ENCODE measurements at places on chromosomes 7 and 10.

- no peak for DNase-seq
Measured at GRCh38 chr10:93797825-93798224, 40.1 kb downstream of the LGI1 start.

DNA sequence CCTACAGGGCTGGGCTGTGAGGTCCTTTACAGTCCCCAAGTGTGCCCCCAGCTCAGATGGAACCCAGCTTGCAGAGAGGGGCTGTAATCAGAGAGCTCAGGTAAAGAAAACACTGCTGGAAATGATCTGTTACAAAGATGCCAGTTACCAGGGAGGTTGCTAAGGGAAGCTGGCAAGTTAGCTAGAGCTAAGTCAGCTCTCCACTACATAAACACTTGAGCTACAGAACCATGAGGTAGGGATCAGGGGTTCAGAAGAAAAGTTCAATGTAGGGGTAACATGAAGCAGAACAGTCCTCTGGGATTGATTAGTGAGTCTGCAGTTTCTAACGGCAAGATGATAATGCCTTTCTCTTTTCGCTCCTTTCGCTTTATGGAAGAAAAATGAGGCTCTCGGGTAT lies 53.1 kb upstream of the TM9SF3 start:
- DNase-seq = no peak

- DNase-seq = no peak
Measured at GRCh38 chr10:78266741-78267469, 233.2 kb downstream of the RPS24 start.

- no peak for DNase-seq
Measured at GRCh38 chr7:66790725-66791124, 50.2 kb downstream of the RABGEF1 start.

GRCh38 chr7:133741703-133742102 lies 385.4 kb upstream of the LRGUK start:
- DNase-seq = no peak

GRCh38 chr10:122498521-122498920 lies 37.2 kb downstream of the HTRA1 start:
- no peak for DNase-seq

DNA sequence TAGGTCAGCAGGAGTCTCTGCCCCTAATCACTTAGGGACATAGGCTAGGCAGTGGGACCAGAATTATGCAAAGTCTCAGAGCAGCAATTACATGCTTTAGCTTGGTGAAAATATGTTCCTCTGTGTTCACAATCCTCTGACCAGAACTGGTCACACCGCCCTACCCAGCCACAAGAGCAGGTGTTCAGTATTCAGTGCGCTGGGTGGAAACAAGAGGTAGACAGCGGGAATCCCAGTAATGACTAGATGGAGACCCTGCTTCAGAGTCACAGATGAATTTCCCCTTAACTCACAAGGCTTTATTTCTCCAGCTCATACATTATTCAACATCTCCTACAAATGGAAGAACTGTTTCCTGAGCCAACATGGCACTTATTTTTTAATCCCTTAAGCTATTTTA lies 763.7 kb upstream of the POM121L12 start:
- DNase-seq = no peak

GRCh38 chr10:124319926-124320391 lies 98.8 kb downstream of the OAT start:
- no peak for DNase-seq

- DNase-seq = no peak
Measured at GRCh38 chr7:35249537-35249907, 4.4 kb downstream of the TBX20 start.

DNA sequence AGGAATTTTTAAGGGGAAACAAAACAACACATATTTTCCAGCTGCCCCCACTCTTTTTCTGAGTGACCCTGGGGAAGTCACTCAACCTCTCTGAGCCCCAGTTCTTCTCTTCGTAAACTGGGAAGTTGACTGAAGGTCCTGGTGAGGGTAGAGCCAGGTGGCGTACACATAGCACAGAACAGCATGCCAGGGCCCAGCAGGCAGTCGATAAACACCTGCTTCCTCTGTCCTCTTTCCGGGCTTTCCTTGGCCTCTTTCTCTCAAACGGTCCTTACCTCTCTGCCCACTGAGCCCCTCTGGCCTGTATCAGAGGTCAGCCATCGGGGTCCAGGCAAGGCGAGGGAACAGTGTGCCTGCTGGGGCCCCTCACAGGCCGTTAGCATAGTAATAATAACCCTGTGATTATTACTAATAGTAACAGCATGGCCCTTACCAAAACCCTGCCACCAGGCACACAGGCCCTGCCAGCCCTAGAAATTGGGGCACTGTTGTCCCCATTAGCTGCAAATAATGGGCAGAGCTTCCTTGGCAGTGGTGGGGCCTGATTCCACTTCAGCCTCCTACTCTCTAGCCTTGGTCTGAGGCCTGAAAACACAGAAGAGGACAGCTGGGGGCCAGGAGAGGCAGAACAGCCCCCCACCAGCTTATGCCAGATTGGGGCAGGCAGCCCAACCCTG lies 37.3 kb upstream of the SLC29A3 start:
- DNase-seq = no peak

GRCh38 chr10:79079054-79079397 lies 10.3 kb downstream of the ZMIZ1 start:
- DNase-seq = no peak

- no peak for DNase-seq
Measured at GRCh38 chr10:120580918-120581895, 124.2 kb downstream of the PLPP4 start.

GRCh38 chr7:15972862-15973275 lies 286.4 kb upstream of the MEOX2 start:
- DNase-seq = no peak

- no peak for DNase-seq
Measured at GRCh38 chr10:128751284-128751683, 625.1 kb upstream of the MKI67 start.

DNA sequence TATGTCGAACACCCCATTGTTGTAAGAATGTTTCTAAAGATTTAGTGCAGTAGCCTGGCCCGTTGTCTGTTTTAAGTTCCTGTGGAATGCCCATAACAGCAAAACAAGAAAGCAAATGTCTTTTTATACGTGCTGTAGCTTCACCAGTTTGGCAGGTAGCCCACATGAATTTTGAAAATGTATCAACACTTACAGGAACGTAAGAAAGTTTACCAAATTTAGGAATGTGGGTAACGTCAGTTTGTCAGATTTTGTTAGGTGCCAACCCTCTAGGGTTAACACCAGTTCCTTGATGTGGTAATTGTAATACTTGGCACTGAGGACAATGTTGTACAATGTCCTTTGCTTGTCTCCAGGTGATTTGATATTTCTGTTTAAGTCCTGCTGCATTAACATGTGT lies 3.2 kb upstream of the GIMAP4 start:
- no peak for DNase-seq

- no peak for DNase-seq
Measured at GRCh38 chr10:35236739-35237138, 99.6 kb upstream of the CCNY start.

DNA sequence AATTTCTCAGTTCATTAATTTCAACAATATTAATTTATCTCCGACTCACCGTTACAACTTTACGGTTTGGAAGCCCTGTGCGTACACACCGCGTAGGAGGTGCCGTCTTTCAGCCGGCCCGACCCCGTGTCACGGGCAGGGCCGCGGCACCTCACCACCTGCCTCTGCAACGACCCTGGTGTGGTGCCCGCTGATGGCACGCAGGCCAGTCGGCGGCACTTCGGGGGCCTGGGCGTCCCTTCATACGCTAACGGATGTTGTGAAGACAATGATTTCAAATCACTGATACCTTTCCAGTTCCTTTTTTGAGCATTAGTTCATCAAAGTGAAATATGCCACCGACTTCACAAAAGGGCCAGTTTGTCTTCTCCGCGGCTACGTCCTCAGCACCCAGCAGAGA lies 125.3 kb downstream of the EBF3 start:
- DNase-seq = no peak

GRCh38 chr7:73520673-73521635 lies 1.1 kb downstream of the BAZ1B start:
- no peak for DNase-seq

GRCh38 chr10:119161680-119162451 lies 3.6 kb downstream of the SFXN4 start:
- no peak for DNase-seq

DNA sequence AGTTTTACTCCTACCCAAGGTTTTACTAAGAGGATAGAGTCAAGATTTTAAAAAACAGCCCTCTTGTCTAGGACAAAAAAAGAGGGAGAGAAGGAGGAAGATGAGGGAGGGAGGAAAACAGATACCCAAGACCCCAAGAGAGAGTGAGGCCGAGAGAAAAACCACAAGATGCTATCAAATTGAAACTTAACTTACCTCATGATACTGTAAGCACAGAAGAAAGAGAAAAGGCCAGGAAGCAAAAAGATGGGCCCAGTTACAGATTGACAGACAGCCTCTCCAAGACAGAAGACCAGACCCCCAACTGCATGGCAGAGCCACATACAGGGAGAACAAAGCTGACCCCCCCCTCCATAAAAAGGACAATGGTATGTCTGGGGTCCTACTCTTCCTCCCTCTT lies 11.4 kb downstream of the SEC31B start:
- DNase-seq = no peak

GRCh38 chr10:24701447-24701846 lies 22.2 kb downstream of the ARHGAP21 start:
- DNase-seq = no peak

GRCh38 chr7:43490016-43490415 lies 92.9 kb upstream of the STK17A start:
- no peak for DNase-seq

GRCh38 chr7:51313738-51314425 lies 2.7 kb downstream of the COBL start:
- no peak for DNase-seq

- DNase-seq = no peak
Measured at GRCh38 chr7:42024537-42024936, 212.5 kb downstream of the GLI3 start.

- no peak for DNase-seq
Measured at GRCh38 chr10:114245121-114245791, 6.2 kb downstream of the VWA2 start.

- DNase-seq = no peak
Measured at GRCh38 chr7:66142334-66142733, 27.7 kb downstream of the CRCP start.

- DNase-seq = no peak
Measured at GRCh38 chr10:12587451-12587888, 238.1 kb downstream of the CAMK1D start.

GRCh38 chr7:18345641-18346234 lies 149.8 kb upstream of the HDAC9 start:
- no peak for DNase-seq

DNA sequence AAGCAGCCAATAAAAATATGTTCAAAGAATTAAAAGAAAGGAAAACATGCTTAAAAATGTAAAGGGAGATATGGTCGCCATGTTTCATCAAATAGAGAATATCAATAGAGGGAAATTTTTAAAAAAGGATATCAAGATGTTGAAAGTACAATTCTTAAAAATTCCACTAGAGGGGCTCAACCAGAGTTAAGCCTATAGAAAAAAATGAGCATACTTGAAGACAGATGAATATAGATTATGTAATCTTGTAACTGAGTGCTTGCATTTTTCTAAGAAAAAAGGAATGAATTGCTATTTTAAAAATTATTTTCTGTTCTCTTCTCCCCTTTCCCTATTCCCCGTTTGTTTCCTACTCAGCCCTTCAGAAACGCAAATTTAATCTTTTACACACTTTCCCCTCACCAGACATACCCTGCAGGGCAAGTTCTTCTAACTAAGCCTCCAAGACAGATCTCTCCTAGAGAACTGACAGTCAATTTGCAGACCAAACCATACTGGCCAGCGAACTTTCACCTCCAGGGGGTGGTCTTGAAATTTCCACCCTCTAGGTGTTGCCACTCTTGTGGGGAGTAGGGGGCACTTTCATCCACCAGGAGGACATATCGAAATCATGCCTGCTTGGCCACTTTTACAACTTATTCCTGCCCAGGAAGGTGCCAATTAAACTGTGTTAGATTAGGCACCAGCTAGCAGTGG lies 67.7 kb downstream of the NSUN6 start:
- DNase-seq = no peak

- no peak for DNase-seq
Measured at GRCh38 chr10:89921403-89921802, 220.0 kb downstream of the KIF20B start.

GRCh38 chr10:13761490-13762091 lies 174.8 kb downstream of the PRPF18 start:
- DNase-seq = no peak

DNA sequence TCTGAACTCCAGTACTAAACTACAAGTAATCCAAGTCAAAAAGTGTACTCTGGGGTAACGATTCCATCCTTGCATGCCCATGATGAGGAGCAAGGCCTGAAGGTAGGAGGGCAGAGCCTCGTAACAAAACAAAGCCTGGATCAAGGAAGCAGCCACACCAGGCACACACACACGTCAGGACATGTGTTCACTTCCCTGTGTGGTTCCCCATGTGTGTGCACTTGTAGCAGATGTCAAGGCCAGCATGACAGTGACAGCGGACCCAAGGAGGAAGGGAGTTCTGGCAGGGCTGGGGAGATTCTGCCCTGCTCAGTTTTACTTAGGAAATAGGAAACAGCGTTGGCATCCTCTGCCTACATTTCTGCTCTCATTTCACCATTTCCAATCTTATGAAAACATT lies 92.8 kb downstream of the ALOX5 start:
- no peak for DNase-seq

GRCh38 chr7:5514440-5515035 lies 90.9 kb upstream of the TNRC18 start:
- DNase-seq = no peak

- DNase-seq = no peak
Measured at GRCh38 chr7:90726623-90727022, 130.5 kb downstream of the CDK14 start.

- DNase-seq = no peak
Measured at GRCh38 chr10:125041856-125042506, 100.1 kb downstream of the ZRANB1 start.
